D721Med (cell line): ENCODE measurements at places on chromosomes 12 and 14.

DNA sequence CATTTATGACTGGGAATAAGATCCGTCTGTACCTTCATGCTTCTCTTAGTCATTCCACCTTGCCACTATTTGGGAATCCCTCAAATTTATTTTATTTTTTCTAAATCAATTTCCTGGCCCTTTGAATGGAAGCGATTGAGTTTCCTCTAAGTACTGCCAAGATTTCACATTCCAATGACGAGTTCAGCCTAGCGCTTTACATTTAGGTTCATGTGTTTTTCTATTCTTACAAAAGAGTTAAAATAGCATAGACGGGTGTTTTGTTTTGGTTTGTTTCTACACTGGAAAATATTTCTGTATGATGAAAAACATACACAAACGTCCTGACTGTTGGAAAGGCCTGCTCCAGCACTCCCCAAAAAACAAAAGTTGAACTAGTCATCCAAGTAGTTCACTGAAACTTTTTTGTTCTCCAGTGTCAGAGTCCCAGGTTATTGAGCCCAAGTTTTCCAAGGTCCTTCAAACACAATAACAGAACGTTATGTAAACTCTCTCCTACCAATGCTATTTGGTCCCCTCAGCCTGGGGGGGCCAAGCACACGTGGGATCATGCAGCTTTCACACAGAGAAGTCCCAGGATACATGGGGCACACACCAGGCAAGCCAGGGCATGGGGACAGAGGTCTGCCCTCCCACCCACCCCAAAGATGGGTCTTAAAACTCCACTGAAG is 74.8 kb upstream of the FOXN3 start:
- no peak for DNase-seq

DNA sequence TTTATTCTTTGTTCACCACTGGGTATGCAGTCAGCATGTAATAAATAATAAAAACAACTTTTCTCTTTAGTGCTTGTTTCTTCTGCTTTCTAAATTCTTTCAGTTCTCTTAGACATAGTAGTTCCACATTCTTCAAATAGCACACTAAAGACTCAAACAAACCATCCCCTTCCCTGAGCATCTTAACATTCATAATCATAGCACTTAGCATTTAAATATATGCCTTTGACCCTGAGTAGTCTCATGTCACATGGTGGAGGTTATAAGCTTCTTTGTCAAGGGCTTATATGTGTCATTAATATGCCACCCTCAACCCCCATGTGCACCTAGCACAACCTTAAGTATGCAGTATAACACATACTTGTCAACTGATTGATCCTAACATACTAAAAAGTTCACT is 212.7 kb downstream of the PHLDA1 start:
- no peak for DNase-seq

GRCh38 chr12:29566441-29566840 is 69.0 kb upstream of the OVCH1 start:
- no peak for DNase-seq

DNA sequence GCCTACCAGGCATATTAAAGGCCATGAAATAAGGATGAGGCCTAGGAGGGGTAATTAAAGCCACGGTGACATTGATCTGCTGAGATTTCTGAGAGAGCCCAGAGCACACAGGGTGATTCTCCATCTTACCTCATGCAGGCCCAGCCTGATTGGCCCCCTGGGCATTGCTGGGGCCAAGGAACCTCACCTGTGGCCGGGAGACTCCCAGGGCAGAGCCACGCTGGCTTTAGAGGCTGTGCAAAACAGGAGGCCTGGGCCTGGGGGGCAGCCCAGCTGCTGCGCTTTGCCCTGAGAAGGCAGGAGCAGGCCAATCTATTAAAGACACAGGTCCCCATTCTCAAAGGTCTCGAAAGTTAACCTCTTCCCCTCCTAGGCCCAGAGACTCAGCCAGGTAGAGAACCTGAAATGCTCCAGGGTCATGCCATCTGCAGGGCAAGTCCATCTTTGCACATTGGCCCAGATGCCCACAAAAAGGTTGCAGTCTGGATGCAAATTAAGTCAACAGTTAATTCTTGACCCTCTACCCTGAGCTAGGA is 1099.7 kb downstream of the BCL11B start:
- no peak for DNase-seq

- no peak for DNase-seq
These were observed 128.6 kb upstream of the PWP1 start for GRCh38 chr12:107557026-107557425.
